ENCODE measurements at places on chromosomes 2 and 18. TPM values are rescaled to one million over a fixed set of nuclear protein-coding genes. Genes with fewer than 3 reads are reported as not detected.

MLPH gene
- total RNA-seq = 0.47 TPM

FAM110C gene
- total RNA-seq = 0.40 TPM

PUS10 gene
- total RNA-seq = 6.5 TPM

PIAS2 gene
- total RNA-seq = 21.0 TPM

SCYGR4 gene
- not detected for total RNA-seq

SFTPB gene
- total RNA-seq = 5.0 TPM

GRCh38 chr2:81981585-81981984 is 1677.0 kb upstream of the LRRTM1 start:
- no peak for DNase-seq

- DNase-seq = no peak
Observed at GRCh38 chr2:55176094-55176415, 56.0 kb downstream of the CLHC1 start.

DNA sequence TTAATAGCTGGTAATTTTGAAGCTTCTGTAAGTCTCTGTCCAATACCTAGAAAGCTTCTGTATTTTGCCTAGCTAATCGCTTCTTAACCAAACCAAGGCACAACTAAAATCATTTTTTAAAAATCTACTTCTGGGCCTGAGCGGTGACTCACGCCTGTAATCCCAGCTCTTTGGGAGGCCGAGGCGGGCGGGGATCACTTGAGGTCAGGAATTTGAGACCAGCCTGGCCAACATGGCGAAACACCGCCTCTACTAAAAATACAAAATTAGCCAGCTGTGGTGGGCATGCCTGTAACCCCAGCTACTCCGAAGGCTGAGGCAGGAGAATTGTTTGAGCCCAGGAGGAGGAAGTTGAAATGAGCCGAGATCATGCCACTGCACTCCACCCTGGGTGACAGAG is 148.6 kb upstream of the FIGN start:
- no peak for DNase-seq

GRCh38 chr2:54444503-54444902 is 11.6 kb upstream of the SPTBN1 start:
- DNase-seq = no peak

- no peak for DNase-seq
Observed at GRCh38 chr2:152740743-152741328, 22.4 kb downstream of the ARL6IP6 start.

DNA sequence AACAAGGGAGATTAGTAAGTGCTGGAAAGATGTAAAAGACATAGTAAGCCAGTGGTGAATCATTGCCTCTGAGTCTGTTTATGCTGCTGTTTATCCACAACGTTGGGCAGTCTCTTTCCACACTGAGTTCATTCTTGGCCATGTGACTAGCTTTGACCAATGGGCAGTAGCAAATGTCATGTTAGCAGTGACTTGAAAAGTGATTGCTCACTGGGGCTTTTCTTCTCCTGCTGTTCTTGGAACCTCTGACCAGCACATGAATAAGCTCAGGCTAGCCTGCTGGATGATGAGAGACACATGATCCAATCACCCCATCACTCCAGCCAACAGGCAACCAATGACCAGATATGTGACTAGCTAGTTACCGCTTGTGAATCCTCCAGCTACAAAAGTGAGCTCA is 360.4 kb downstream of the SLC4A3 start:
- no peak for DNase-seq

- DNase-seq = no peak
Observed at GRCh38 chr2:178863130-178863855, 56.1 kb upstream of the TTN start.

GRCh38 chr2:161324876-161325275 is 16.7 kb downstream of the PSMD14 start:
- no peak for DNase-seq

All from activated T-cell treated with anti-CD3 and anti-CD28 coated beads, Interleukin-2, amount 50 U/mL, for 4 hours (primary cell).